ENCODE measurements at places on chromosomes 13 and 19. TPM values are rescaled to one million over a fixed set of nuclear protein-coding genes. Genes with fewer than 3 reads are reported as not detected.

DNA sequence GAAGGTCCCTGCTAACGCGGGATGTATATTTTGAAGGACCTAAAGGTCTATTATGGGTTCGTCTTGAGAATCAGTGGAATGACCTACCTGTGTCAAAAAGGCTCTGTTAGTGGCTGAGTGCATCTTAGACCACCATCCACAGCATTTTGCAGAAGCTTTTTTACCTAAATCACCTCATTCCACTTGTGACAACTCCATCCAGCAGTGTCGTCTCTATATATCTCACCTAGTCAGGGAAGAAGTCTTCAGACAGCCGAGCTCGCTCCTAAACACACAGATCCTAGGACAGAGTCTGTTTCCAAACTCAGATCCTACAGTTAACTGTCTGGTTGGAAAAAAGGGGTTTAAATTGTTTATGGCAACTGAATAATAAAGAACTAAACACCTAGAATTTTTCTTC lies 33.7 kb downstream of the COL4A1 start:
- H3K4me3 ChIP-seq, result no peak overlapping the region
- no peak for DNase-seq
- no peak overlapping the region for H3K27ac ChIP-seq
- no peaks in the 10 kb centered on the region for H3K36me3 ChIP-seq

- no peak overlapping the region for H3K4me3 ChIP-seq
- H3K36me3 ChIP-seq, result peaks cover 4% of the 10 kb centered on the region
- no peak for DNase-seq
- H3K27me3 ChIP-seq, result no peaks in the 10 kb centered on the region
- no peak overlapping the region for H3K27ac ChIP-seq
These were observed 26.7 kb downstream of the ZMYM2 start for GRCh38 chr13:19985219-19985556.

DNA sequence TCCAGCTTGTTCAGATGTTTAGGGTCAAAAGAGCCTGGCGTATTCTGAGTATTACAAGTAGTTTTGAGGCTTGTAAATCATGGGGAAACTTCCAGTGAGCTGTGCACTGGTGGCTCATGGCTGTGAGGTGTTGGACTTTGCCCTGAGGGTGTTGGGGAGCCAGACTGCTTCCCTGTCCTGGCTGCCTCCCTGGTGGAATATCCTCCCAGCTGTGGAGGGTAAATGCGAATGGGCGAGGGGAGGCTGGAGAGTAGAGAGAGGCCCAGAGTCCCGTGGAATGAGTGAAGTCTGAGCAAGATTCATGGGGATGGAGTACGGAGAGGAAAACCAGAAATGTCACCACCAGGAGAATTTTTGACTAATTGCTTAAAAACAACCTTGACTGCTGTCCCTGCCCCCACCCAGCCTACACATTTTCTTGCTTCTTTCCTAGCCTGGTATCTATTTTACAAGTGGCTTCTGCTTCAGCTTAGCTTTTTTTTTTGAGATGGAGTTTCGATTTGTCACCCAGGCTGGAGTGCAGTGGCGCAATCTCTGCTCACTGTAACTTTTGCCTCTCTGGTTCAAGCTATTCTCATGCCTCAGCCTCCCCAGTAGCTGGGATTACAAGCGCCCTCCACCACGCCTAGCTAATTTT lies 3.7 kb downstream of the SNRPA start:
- H3K4me1 ChIP-seq, result no peaks in the 10 kb centered on the region
- peak overlapping the region; percentile 68 for H3K27ac ChIP-seq
- H3K27me3 ChIP-seq, result no peaks in the 10 kb centered on the region

DNA sequence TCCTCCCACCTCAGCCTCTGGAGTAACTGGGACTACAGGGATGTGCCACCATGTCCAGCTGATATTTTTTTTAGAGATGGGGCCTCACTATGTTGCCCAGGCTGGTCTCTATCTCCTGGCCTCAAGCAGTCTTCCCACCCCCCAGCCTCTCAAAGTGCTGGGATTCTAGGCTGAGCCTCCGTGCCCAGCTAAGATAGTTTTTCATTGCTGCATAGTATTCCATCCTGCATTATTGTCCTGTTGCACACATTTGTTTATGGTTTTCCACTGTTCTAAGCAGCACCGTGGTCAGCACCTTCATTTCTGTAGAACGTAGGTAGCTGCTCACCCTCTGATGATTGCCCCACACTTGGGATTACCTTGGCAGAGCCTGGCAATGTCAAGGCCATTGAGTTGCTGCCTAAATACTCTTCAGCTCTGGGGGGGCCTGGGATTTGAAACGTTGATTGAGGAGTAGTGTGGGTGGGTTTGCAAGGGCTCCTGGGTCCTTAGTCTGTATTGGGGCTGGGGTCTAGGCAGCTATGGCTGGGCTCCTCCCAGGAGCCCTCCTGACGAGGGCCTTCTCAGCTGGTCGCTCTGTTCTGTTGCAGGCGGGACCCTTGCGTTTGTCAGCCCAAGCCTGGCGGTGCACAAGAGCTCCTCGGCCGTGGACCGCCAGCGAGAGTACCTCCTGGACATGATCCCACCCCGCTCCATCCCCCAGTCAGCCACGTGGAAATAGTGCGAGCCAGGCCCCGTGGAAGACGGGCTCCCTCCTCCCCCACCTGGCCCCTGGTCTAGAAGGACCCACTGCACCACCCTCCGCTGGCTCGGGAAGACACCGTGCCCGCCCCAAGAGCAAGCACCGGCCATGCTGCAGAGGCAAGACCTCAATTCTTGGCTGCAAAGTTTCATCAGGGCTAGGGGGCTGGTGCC lies 10.3 kb downstream of the TSSK6 start:
- no peak overlapping the region for H3K4me3 ChIP-seq
- H3K27me3 ChIP-seq, result no peaks in the 10 kb centered on the region
- H3K27ac ChIP-seq, result no peak overlapping the region
- peaks cover 46% of the 10 kb centered on the region for H3K36me3 ChIP-seq
- no peak for DNase-seq

Gene RPL21
- 355 TPM for total RNA-seq

- peaks cover 37% of the 10 kb centered on the region for H3K27me3 ChIP-seq
- no peak overlapping the region for H3K27ac ChIP-seq
- H3K4me1 ChIP-seq, result no peaks in the 10 kb centered on the region
- no peak for DNase-seq
- no peaks in the 10 kb centered on the region for H3K36me3 ChIP-seq
- H3K4me3 ChIP-seq, result no peak overlapping the region
These were observed 14.2 kb downstream of the ZIC2 start for GRCh38 chr13:99995589-99996380.

DNA sequence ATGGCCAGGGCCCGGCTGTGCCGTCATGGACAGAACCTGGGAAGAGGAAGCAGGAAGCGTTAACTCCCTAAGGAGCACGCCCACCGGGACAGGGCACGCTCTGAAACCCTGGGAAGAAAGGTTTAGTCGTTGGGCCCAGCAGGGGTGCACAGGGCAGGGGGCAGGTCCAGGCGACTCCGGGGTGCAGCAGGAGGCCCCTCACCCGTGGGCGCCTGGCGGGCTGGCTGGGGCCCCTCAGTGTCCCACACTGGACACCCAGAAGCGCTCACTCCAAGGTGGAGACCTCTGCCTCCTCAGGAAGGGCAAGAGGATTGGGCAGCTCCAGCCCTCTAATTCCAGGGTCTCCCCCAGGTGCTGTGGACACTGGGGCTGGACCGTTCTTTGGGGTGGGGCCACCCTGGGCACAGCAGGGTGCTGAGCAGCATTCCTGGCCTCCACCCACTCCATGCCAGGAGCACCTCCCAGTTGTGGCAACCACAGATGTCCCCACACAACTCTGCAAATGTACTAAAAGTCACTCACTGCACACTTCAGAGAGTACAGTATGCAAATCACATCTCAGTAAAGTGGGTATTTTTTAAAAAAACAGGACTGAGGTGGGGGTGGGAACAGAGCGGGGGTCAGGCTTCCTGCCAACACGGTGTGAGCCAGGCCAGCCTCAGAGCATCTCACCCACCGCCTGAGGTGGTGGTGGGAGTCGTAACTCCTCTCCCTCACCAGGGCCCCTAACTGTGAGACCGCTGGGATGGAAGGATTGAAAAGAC lies 35.2 kb downstream of the PIP5K1C start:
- H3K27me3 ChIP-seq, result no peaks in the 10 kb centered on the region
- no peak overlapping the region for H3K4me3 ChIP-seq
- no peaks in the 10 kb centered on the region for H3K36me3 ChIP-seq

- peaks cover 20% of the 10 kb centered on the region for H3K4me1 ChIP-seq
- H3K27ac ChIP-seq, result no peak overlapping the region
- H3K4me3 ChIP-seq, result peak overlapping the region; percentile 43
- no peaks in the 10 kb centered on the region for H3K36me3 ChIP-seq
- no peaks in the 10 kb centered on the region for H3K27me3 ChIP-seq
These were observed 911 bp downstream of the ENOX1 start for GRCh38 chr13:43785650-43786471.

DNA sequence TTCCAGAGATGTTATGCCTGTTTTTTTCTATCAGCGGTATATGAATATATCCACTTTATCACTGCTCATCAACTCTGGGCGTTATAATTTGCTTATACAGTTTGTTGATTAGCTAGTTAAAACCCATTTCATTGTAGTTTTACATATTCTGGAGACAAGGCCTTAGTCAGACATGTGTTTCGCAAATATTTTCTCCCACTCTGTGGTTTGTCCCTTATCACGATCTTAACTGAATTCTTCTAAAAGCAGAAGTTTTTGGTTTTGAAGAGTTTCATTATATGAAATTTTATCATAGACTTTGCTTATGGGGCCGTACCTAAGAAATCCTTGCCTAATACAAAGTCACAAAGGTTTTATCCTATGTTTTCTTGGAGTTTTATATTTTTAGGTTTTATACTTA lies 84.6 kb downstream of the FRY start:
- no peaks in the 10 kb centered on the region for H3K4me1 ChIP-seq
- no peak for DNase-seq
- no peak overlapping the region for H3K4me3 ChIP-seq
- no peak overlapping the region for H3K27ac ChIP-seq
- no peaks in the 10 kb centered on the region for H3K27me3 ChIP-seq

Gene PRR19
- total RNA-seq, result 0.20 TPM

Data from right lobe of liver (tissue), 6 donors.